CD8-positive, alpha-beta memory T cell (primary cell): ENCODE measurements at places on chromosomes 2 and 18.

DNA sequence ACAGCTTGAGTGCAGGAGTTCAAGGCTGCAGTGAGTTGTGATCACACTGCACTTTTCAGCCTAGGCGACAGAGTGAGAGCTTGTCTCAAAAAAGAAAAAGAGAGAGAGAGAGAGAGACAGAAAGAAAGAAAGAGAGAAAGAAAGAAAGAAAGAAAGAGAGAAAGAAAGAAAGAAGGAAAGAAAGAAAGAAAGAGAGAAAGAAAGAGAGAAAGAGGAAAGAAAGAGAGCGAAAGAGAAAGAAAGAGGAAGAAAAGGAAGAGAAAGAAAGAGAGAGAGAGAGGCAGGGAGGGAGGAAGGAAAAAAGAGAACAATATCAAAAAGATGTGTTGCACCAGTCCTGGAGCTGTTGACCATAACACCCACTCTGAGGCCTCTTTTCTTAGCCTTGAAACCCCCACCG, 89.8 kb upstream of the MBOAT2 start:
- no peak for DNase-seq

GRCh38 chr2:104888489-104889258, 34.8 kb downstream of the POU3F3 start:
- no peak for DNase-seq

GRCh38 chr18:70491734-70492348, 203.0 kb downstream of the SOCS6 start:
- DNase-seq = peak; percentile 22

GRCh38 chr2:9610781-9611548, 19.8 kb downstream of the YWHAQ start:
- no peak for DNase-seq
